ENCODE measurements at places on chromosomes 11 and 22.

DNA sequence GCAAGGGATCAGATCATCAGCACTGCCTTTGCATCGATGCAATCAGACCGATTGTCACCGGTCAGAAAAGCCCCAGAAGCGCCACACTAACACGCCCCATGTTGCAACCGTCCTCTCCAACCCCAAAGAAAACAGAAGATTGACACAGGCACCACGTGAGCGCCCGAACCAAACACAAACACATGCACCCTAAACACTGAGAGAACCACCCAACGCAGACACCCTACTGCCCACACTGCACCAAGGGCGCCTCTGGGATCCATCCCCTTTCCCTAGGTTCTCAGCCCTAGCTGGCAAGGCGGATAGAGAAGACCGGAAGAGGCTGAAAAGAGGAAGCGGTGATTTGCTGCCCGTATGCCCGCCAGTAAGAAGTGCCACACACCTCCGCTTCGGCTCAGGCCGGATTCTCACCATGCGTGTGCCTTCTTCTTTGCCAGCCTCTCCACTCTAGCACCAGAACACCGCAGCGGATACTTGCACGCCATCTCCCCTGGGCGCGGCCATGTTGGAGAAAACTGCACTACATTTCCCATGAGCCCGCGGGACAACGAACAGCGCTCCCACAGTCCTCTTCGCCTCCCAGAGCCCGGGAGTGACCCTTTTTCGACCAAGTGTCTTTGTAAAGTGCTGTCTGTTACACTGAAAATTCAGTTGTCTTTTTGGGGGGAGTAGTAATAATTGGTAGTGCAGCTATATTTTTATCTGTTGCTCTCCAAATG, at the start of gene ALKBH8:
Gene ALKBH8, minus strand, starts transcription at position 517 of the 719 bp plus-strand sequence. CDS start 4,842 bp downstream, outside the sequence.
- peak; percentile 72 for DNase-seq

GRCh38 chr22:22949953-22950352, 62.3 kb downstream of the IGLL5 start:
- no peak for DNase-seq

DNA sequence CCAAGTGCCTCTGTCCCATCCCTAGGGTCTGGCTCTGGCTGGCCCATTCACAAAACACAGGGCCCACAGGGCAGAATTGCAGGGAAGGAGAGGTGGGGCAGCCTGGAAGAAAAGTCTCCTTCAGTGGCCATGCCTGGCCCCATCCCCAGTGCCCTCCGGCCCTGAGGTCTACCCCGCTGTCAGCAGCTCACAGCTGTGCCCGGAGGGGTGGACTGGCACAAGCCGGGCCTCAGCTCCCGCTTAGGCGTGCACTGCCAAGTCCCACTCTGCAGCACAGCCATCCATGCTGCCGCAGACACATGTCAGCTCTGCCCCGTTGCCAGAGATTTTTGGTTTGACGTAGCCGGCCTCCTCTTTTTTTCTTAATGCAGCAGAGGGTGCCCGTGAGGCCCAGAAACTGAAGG, 3.9 kb upstream of the SCN2B start:
- peak; percentile 41 for DNase-seq

DNA sequence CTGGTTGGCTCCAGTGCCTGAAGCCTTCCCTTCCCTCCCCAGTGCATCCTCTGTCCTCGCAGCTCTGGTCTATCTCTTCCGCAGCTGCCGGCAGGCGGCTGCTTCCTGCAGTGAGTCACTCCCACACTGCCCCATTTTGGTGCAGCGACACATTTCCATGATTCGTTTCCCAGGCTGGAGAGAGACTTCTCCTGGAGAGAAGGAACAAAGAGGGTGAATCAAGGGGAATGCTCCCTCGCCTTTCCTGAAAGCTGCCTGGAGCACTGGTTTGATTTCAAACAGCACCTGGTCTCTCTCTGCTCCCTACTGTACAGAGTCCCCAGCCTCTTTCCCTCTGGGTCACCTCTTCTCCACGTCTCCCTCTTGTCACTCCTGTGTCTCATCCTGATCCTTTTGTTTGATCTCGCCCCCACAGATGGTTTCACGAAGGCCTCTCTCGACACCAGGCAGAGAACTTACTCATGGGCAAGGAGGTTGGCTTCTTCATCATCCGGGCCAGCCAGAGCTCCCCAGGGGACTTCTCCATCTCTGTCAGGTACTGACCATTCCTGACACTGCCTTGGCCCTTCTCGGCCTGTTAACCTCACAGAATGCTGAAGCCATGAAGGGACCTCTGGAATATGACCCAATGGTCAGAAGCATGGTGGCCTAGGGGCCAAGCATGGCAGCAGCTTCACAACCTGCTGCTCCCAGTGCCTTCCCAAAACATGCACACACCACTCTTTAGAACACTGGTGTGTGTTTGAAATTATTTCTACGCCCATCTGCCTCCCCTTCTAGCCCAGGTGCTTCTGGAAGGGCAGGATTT, at the start of gene TMA7B:
Gene TMA7B, plus strand, starts transcription at position 758 of the 808 bp plus-strand sequence. CDS start 3,978 bp downstream, outside the sequence.
- DNase-seq = peak; percentile 61

GRCh38 chr11:65593518-65594414, 1.8 kb downstream of the KCNK7 start:
- DNase-seq = no peak

GRCh38 chr11:11157185-11157584, 195.9 kb downstream of the CSNK2A3 start:
- peak; percentile 40 for DNase-seq

Data from SW480 (cell line).